ENCODE measurements at places on chromosomes 7 and 10.

DNA sequence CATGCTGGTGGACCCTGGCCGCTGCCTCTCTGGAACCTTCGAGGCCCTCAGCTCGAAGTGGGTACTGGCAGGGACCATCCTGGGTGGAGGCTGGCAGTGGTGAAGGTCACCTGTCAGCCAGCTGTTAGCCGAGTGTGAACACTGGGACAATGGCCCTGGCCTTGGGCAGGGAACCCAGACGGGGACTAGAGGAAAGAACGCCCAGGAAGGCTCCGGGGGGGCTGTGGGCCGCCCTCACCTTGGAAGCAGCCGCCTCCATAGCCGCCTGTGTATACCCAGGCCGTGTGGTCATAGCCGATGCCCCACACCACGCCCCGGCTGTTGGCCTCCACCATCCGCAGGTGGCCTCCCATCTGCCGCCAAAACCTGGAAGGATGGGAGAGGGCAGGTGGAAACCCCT lies 17.6 kb downstream of the BHLHA15 start:
- no peak for DNase-seq

- DNase-seq, result no peak
Observed at GRCh38 chr10:122178655-122179054, 92.4 kb upstream of the BTBD16 start.

GRCh38 chr10:75612904-75613684 lies 181.7 kb downstream of the LRMDA start:
- DNase-seq, result no peak

GRCh38 chr10:132064771-132065437 lies 842 bp upstream of the JAKMIP3 start:
- no peak for DNase-seq

GRCh38 chr10:101047961-101048892 lies 13.6 kb upstream of the KAZALD1 start:
- no peak for DNase-seq

- DNase-seq, result no peak
Observed at GRCh38 chr10:103246324-103246723, 637 bp downstream of the RPEL1 start.

- no peak for DNase-seq
Observed at GRCh38 chr7:117308891-117309290, 14.0 kb downstream of the WNT2 start.

DNA sequence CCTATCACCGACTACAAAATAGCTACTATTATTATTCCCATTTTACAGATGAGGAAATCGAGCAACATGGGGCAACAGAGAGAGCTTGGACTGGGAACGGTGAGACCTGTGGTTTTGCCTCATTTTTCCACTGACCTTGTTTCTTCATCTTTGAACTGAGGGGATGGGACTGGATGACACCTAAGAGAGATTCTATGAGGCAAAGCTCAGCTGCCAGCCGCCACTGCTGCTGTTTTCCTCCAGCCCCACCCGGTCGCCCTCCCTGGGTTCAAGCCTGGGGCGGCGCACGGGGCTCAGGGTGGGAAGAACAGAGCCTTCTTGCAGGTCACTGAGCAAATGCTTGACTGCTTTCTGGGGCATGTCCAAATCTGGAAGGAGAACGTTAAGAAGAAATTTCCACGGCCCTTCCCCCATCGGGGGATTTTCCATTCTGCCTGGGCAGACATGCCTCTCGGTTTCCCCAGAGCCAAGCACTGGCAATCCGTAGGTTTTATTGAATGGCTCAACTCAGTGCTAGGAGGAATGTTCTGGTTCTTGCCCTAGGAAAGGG lies 12.3 kb downstream of the DDIT4 start:
- no peak for DNase-seq

- DNase-seq, result no peak
Observed at GRCh38 chr7:30950197-30950596, 13.6 kb upstream of the GHRHR start.

DNA sequence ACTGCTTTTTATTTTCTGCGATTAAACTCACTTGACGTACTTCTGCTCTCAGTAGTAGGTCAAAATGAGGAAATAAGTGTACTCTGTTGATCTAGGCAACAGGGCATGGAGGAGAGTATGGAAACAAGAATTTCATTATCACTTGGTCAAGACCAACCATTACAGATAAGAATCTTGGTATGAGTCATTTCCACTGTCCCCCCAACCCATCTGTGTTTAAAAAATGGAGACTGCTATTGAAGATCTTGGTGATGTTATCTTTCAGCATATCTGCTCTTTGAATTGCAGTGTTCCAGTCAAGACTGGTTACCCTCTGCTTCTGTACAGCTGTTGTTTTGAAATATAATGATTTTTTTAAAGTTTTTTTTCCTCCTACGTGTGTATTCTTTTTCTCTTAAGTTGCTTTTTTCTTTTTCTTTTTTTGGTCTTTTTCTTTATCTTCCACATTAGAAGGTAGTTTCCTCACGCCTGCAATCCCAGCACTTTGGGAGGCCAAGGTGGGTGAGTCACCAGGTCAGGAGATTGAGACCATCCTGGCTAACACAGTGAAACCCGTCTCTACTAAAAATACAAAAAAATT lies 11.7 kb downstream of the STAM start:
- no peak for DNase-seq

- no peak for DNase-seq
Observed at GRCh38 chr7:94584113-94584512, 71.8 kb downstream of the SGCE start.

DNA sequence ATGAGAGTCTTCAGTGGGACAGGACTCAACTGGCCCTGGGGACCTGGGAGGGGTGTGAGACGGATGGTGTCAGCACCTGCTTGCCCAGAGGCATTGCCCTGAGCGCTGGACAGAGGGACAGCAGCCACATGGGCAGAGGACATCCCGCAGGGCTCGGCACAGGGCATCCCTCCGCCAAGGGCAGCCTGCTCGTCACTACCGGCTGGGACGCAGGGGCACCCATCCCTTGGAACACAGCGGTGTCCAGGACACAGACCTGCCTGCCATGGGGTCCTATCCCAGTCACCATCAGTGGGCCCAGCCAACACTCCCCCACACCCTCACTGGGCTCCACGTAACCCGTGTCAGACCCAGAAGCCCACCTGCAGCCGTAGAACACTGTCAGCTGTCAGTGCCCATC lies 109.3 kb downstream of the LARP4B start:
- no peak for DNase-seq

- no peak for DNase-seq
Observed at GRCh38 chr10:110649347-110650264, 5.5 kb downstream of the RBM20 start.

DNA sequence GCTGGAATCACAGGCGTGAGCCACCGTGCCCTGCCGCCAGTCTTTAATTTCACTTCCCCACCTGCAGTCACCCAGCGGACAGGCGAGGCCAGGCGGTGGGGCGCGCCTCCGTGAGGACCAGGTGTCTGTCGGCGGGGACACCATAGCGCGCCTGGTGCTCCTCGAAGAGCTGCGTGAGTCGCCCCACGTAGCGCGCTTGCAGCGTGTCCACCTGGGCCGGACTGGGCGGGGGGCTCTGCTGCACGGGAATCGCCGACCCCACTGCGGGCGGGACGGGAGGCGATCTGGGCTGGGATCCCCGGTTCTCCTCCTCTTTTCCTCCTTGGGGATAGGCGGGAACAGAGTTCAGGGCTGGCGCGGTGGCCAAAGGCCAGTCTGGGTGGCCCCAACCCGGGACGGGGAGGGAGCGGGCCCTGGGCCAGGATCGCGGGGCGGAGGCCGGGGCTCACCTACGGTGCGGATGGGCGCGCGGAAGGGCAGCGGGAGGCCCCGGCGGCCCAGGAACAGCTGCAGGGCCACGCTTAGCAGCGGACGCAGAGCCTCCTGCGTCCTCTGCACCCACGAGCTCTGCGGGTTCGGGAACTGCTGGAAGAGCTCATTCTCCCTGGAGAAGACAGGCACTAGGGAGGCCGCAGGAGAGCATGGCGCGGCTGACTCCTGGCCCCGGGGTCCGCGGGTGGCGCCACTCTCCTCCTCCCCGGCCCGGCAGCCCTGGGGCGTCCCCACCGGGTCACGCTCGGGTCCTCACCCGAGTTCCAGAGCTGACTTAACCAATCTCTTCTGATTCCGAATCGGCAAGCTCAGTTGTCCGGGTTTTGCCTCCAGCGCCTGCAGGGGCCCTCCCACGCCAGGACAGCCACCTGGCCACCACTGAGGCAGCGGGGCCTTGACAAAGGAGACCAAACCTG lies 1.1 kb upstream of the MOGAT3 start:
- no peak for DNase-seq

GRCh38 chr10:8189458-8189857 lies 135.0 kb downstream of the GATA3 start:
- DNase-seq, result no peak

- DNase-seq, result no peak
Observed at GRCh38 chr10:100709146-100710082, 36.0 kb upstream of the PAX2 start.

DNA sequence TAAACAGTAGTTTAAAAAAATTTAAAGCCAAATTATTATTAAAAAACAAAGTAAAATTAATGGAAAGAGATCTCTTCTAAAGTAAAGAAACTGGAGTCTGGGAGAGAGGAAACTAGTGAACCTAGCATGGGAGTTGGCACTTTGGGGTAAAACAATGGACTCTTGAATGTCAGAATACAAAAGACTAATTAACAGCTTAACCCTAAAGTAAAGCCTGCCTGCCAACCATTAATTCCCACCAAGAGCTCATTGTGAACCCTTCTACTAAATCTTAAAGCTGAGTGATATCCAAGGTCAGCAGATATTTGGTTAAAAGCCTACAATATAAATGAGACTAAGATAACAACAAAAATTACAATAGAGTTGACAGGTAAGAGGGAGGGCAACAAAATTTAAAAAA lies 36.5 kb downstream of the KMT2C start:
- no peak for DNase-seq

DNA sequence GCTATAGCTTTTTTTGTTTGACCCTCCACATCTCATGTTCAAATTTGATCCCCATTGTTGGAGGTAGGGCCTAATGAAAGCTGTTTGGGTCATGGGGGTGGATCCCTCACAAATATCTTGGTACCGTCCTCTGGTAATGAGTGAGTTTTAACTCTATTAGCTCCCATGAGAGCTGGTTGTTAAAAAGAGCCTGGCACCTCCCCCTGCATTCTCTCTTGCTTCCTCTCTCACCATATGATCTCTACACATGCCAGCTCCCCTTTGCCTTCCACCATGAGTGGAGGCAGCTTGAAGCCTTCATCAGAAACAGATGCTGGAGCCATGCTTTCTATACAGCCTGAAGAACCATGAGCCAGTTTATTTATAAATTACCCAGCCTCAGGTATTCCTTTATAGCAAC lies 43.0 kb upstream of the IMMP2L start:
- no peak for DNase-seq

All from omental fat pad (tissue), 4 donors.